ENCODE measurements at places on chromosomes 13 and 19.
A peak's percentile ranks its signal among the peaks of the same experiment; 100 is the strongest.

- DNase-seq: no peak
Observed at GRCh38 chr13:76798037-76798436, 88.2 kb downstream of the KCTD12 start.

DNA sequence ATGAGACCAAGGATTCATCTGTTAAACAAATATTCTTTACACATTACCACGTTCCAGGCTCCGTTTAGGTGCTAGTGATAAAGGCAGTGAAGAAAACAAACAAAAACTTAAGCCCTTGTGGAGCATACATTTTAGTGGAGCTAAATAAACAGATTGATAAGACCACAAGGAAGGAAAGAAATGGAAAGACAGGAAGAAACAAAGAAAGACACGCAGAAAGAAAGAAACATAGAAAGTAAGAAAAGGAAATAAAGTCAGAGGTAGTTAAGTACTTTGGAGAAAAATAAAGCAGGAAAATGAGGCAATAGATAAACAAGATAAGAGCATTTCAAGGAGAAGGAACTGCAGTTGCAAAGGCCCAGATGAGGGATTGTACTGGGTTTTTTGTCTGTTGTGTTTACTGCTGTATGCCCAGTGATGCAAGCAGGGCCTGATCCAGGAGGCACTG, 998 bp downstream of the NFKBIB start:
- DNase-seq: no peak

- DNase-seq: no peak
Observed at GRCh38 chr13:27592865-27593264, 27.5 kb downstream of the LNX2 start.

- DNase-seq: peak; percentile 80
Observed at GRCh38 chr13:80132741-80133601, 208.0 kb downstream of the SPRY2 start.

GRCh38 chr13:34346626-34347025, 528.7 kb downstream of the RFC3 start:
- no peak for DNase-seq

Data from muscle of leg (tissue), 16 donors.